ENCODE measurements at places on chromosomes 2 and 18.
A peak's percentile ranks its signal among the peaks of the same experiment; 100 is the strongest.

DNA sequence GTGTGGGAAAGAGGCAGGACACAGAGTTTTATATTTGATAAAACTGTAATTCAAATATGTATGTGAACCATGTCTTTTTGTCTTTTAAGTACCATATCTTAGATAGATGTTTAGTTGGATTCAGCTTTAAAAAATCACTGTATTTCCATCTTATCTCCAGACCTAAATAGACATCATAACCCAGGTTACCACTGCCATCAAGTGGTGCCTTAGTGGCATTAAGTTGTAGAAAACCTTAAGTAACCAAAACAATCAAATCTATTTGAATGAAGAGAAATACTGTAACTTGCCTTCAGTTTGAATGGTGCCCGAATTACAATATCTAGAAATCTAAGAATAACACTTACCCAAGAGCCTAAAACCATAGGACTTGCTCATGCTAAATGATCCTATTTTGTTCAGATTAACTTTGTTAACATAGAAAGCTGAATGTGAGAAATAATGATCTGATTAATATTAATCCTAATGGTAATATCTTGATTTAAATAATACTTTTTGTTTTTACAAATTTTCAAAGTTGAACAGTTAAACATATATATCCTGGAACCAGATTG, 92.5 kb upstream of the MAP2 start:
- DNase-seq = peak; percentile 64

DNA sequence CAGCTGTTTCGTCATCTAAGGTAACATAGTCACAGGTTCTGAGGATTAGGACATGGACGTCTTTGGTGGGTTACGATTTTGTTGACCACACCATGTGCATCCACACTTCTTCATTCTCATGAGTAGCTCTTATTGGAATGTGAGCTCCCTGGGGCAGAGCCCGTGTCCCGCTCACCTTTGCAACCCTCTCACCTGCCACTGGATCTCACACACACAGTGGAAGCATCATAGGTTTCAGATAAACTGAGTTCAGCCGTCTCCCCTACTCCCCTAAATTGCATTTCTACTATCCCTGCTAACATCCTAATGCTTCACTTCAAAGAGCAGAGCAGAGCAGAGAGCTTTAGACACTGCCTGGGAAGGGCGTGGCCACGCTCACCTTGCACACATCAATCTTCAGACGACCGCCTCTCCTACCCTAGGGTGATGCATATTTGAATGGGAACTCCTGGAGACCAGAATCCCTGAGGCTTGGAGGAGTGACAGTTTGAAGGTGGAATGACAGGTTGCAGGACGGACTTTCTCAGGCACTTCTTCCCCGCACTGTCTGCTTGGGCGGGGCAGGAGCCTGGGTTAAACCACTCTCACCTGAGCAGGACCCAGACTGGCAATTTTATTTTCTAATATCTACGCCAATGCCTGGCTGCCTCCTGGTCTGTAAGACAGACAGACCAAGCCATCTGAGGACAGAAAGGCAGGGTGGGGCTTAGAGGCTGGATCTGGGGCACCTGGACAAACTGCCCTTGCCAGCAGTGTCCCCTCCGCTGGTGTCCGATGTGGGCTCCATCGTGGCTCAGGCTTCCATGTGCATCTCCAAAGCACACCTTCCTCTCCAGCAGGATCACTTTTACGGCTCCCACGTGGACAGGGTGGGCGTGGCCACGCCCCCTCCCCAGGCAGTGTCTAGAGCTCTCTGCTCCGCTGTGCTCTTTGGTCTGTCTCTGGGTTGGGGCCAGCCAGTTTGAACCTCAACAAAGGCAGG, 229.5 kb upstream of the COPS8 start:
- DNase-seq = no peak

DNA sequence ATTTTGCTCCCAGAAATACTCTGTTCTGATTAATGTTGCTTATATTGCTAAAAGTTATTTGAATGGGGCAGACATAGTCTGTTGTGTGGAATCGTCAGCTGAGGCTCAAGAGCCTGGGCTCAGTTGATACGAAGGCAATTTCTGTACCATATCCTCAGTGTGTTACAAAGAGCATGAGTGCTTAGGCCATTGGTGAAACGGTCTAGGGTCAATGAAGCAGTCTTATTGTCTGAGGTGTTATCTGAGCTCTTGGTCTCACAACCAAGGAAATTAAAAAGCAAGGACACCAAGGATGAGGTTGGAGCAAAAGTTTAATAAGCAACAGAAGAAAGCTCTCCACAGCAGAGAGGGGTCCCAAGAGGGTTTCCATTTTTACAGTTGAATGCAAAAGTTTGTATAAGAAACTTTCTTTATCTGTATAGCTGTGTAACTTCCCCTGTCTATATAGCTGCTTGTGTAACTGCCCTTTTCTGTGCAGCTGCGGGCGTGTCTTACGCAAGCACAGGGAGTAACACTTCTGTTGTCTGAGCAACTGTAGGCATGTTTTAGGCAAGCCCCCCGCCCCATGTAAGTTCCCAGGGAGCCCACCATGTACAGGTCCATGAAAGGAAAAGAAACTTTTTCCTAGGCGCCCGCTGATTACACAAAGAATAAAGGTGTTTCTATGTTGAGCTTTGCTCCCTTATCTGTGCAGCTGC, 40.6 kb upstream of the DSC1 start:
- DNase-seq = no peak

GRCh38 chr2:111139637-111140317, 19.1 kb downstream of the BCL2L11 start:
- DNase-seq = no peak

Data from NCI-H2171 treated with DMSO at 0.1 percent for 48 hours (cell line).